ENCODE measurements at places on chromosomes 13 and 19.

DNA sequence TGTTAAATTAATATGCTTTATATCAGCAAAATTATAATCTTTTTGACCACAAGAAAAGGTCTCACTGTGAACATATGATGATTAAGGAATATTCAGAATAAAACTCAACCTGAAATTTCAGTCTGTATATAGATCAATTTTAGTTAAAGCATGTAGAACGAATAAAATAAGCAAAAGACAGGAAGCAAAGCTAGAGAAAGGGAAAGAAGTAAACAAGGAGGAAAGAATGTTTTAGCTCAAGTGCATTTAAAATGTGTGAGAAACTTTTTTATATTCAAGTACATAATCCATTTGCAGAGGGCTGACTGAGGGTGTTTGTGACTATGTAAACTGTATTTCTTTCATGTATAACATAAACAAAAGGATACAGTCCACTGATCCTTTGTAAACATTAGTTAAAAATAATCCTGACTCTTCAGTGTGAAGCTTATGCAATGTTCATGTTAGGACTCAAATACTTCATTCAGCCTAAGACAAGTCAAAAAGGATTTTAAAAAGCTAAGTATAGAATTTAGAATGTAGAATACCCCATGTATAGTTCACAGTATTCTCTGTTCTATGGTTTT lies 472.1 kb downstream of the DIAPH3 start:
- no peak for DNase-seq

GRCh38 chr19:7540761-7541474 lies 5.4 kb downstream of the PNPLA6 start:
- DNase-seq = peak; percentile 41

GRCh38 chr13:107600971-107601370 lies 614.4 kb downstream of the LIG4 start:
- no peak for DNase-seq

DNA sequence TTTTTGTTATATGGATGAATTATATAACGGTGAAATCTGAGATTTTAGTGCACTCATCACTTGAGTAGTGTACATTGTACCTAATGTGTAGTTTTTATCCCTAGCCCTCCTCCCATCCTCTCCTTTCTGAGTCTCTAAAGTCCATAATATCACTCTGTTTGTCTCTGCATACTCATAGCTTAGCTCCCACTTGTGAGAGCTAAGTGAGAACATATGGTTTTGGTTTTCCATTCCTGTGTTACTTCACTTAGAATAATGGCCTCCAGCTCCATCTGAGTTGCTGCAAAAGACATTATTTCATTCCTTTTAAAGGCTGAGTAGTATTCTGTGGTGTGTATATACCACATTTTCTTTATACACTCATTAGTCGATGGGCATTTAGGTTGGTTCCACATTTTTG lies 94.0 kb downstream of the SLC10A2 start:
- DNase-seq = peak; percentile 14

DNA sequence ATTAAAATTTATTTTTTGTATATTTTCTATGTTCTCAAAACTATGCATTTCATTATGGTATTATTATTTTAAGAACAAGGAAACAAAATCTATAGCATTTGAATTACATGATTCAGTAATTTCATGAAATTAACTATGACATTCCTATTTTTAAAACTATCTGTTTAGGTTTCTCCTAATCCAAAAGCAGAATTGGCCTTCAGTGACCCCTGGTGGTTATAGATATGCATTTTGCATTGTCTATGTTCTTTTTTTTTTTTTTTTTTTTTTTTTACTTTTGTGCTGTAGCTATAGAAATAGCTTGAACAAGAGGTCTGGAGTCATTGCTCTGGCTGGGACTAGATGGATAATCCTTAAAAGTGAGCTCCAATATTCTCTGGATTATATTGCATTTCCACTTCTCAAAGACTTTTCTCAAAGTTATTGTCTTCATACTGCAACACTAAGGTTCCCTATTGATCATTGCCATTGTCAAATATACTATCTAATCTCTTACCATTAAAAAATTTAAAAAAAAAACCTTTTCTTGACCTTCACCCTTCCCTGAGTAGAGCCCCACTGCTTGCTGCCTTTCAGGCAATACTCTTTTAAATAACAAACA lies 15.9 kb upstream of the DNAJC3 start:
- DNase-seq = peak; percentile 64

DNA sequence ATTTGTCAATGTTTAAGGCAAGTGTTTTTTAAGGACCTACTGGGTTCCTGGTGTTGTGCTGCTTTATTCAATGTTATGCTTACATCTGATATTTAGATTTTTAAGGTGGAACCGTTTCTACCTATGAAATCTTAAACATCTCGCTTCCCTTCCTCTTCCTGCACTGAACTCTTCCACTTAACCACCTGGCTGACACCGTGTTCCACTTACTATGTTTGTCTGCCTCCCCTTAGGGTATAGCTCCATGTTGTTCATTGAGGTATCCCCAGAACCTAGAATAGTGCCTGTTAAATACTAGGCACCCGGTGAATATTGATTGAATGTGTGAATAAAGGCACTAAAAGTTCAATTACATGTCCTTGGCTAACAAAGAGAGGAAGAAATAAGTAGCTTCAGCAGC lies 104.9 kb downstream of the RNF17 start:
- no peak for DNase-seq

- peak; percentile 64 for DNase-seq
These were observed 95.7 kb downstream of the KCTD12 start for GRCh38 chr13:76790526-76790925.

GRCh38 chr19:5407356-5407755 lies 47.9 kb upstream of the ZNRF4 start:
- DNase-seq = no peak

DNA sequence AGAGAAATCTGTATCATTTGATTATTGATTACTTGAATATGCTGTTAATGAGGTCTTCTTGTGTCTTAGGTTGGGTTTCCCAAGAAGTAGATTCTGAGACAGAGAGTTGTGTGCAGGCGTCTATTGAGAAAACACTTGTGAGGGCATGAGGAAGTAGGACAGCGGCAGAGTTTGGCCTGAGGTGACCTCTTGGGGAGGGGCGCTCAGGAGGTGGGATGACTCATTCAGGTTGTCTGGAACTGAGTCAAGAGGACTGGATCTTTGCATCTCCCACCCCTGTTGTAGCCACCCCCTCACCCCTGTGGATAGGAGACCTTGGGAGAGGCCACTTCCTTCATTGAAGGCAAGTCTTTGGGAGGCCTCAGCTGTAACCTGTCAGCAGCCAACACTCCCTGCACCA lies 35.2 kb upstream of the WDFY2 start:
- DNase-seq = no peak

- no peak for DNase-seq
These were observed 727.6 kb upstream of the ARGLU1 start for GRCh38 chr13:107295416-107296140.

DNA sequence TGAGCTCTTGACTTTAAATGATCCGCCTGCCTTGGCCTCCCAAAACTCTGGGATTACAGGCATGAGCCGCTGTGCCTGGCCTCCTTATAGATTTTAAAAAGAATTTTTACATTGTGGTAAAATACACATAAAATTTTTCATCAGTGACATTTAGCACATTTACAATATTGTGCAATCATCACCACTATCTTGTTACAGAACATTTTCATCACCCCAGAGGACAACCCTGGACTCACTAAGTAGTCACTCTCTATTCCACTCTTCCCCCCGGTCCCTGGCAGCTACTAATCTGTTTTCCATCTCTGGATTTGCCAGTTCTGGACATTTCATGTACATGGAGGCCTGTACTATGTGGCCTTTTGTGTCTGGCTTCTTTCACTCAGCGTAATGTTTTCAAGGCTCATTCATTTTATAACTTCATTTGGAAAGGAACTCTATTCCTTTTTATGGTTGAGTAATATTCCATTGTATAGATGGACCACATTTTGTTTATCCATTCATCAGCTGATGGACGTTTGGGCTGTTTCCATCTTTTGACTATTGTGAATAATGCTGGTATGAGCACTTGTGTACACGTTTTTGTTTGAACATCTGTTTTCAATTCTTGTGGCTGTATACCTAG lies 19.9 kb downstream of the MEGF8 start:
- peak; percentile 46 for DNase-seq

DNA sequence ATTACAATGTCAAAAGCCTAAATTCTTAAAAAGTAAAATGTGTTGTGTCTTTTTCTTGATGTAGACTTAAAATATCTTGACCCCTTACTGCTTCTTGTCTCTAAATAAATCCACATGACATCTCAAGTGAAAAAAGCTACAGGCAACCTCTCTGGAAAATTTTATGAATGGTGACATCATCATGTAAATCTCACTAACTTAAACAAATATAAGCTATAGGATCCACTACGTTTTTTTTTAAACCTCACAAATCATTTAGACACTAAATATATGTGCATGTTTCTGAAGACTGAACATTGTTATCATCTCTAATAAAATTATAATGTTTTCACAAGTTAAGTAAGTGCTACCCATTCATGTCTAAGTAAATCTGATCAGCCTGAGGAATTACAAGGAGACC lies 793.7 kb upstream of the PRR20A start:
- DNase-seq = no peak

DNA sequence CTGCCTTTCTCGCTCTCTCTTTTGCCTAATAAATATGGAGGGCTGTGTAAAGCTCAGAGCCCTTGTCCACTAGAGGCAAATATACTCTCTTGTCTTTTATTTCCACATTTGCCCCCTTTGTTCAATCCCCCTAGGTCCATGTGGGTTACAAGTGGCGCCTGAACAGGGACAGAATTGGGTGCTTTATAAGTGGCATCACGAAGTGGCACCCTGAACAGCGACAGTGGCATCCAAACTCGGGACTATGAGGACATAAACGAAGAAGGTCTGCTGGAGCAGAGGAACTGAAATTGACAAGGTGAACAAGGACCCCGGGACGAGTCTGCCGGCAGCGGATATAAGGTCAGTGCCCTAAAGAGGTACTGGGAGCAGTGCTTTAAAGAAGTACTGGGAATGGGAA lies 4.3 kb upstream of the ZNF610 start:
- no peak for DNase-seq

- no peak for DNase-seq
These were observed 9.5 kb downstream of the MIER2 start for GRCh38 chr19:335072-335471.

DNA sequence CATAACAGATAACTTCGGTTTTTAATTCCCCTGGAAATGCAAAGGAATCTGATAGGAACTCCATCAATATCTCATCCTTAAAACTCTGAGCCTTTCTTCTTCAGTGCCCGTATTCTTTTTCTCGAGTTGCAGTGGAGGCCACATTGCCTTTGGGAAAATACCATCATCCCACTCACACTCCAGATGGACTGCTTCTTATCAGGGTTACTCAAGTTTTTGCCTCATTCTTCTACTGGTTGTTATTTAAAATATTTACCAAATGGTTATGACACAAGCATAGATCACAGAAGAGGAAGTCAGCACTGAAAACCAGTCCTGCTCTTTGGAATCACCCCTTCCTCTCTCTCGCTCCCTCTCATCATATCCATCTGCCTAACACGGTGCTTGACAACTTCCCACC lies 1020.5 kb upstream of the SLC10A2 start:
- DNase-seq = no peak

DNA sequence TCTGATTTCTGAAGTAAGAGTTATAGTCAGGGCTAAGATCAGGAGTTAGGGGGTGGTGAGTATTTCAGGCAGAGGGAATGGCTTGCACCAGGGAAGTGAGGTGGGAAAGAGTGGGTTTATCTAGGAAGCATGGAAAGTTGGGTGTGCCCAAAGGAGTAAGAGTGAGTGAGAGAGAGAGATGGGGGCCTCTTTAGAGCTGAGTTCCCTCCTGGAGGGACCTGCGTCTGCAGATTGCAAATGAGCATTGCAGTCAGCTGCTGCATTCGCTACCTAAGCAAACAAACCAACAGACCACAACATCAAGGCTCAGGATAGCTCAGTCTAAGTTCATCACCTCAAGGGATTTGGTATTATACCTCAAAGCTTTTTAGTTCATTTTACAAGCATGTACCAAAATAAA lies 405.8 kb downstream of the FGF9 start:
- DNase-seq = no peak

DNA sequence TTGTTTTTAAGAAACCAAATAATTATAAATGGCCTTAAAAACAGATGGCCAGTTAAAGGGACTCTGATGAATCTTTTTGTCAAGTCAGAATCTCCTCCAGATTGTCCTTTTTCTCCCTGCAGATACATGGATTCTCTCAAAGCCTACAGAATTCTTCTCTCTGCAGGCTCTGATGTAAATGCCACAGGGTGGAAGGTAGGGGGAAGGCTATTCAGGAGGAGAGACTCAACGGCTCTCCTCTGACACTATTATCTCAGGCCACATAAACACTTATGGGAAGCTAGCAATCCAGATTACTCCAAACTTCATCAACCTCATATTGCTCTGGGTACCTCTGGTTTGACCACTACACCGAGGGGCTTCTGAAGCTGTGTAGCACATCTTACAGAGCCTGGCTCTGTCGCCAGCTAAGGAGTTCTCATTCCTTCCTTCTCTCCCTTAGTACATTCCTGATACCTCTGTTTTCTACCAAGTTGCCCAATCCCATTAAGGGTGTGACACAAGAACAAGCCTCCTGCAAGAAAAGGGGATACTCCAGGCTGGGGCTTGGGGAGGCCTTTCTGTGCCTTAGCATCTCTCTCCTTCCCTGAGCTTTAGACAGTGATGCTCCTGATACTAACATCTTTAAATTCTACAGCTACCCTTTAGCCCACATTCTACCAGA lies 14.9 kb downstream of the LCP1 start:
- no peak for DNase-seq

GRCh38 chr19:52942386-52943133 lies 19.3 kb upstream of the ZNF888 start:
- peak; percentile 81 for DNase-seq

DNA sequence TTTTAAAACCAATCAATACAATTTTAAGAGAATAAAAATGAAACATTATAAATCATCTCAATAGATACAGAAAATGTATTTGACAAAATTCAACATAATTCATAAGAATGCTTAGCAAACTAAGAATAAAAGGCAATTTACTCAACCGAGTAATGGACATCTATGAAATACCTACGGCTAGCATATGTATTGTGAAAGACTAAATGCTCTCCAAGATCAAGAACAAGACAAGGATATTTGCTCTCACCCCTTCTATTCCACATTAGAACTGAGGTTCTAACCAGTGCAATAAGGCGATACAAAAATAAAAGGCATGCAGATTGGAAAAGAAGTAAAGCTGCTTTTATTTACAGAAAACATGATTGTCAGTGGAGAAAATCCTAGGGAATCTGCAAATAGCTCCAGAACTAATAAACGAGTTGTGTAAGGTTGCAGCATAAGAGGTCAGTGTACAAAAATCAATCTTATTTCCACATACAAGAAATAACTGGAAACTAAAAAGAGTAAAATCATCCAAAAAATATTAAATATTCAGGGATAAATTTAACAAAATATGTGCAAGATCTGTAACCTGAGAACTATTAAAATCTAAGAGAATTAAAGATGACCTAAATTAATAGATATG lies 16.4 kb downstream of the KATNAL1 start:
- DNase-seq = no peak

DNA sequence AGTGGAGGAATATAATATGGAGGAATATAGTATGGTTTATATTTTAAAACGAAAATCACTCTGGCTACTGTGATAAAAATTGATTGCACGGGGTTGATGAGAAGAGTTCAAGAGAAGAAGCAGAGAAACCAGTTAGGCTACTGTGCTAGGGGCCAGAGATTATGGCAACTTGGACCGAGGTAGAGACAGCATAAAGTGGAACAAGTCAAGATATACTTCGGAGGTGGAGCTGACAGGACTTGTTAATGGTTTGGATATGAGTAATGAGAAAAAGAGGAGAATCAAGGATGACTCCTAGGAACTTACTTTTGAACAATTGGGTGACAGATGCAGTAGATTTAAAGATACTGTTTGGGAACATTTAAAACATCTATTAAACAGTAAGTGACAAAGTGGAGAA lies 6.6 kb upstream of the WDFY2 start:
- DNase-seq = no peak

GRCh38 chr13:20351281-20352022 lies 119.3 kb upstream of the GJB6 start:
- peak; percentile 97 for DNase-seq
